BE2C (cell line): ENCODE measurements at places on chromosomes 3 and 15.

GRCh38 chr15:82871832-82872484 is 62.5 kb downstream of the WHAMM start:
- DNase-seq: no peak

- no peak for DNase-seq
Observed at GRCh38 chr3:170941551-170941950, 33.1 kb upstream of the EIF5A2 start.

DNA sequence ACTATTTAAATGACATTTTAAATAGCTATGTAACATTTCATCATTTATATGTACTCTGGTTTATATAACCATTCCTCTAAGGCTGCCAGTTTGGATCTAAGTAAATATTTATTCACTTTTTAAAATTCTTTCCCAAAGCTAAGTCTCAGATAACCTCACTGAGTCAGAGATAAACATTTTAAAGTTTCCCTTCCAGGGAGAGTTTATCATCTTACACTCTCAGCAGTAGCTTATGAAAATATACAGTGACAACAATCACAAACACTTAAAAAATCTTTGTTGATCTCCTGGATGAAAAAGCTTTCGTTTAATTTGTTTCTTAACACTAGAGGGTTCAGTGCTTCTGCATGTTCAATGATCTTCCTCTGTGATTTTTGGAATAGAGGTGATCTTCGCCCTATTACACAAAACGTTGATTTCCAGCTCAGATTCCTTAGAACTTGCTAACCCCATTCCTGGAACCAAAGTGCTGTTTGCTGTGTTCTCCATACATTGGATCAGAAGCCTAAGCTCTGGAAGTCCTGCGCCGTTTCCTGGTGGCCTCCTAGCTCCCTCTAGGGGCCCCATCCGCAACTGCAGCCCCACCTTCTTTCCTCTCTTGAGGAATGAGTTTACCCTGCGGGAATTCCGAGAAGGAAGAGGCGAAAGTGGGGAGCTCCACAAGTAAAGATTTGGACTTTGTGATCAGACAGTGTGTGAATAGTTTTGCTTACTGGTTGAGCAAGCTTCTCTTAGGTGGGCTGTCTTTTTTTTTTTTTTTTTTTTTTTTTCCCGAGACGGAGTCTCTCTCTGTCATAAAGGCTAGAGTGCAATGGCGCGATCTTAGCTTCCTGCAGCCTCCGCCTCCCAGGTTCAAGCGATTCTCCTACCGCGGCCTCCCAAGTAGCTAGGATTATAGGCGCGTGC is 29.3 kb upstream of the SACM1L start:
- peak; percentile 54 for DNase-seq

GRCh38 chr3:20160230-20160629 is 25.8 kb downstream of the SGO1 start:
- DNase-seq: no peak

GRCh38 chr3:72336821-72337479 is 511.3 kb downstream of the SHQ1 start:
- peak; percentile 75 for DNase-seq

GRCh38 chr15:63506537-63507035 is 2.2 kb downstream of the USP3 start:
- DNase-seq: no peak

GRCh38 chr3:37912052-37912733 is 50.5 kb downstream of the CTDSPL start:
- DNase-seq: no peak
